ENCODE measurements at places on chromosomes 1 and 21.

DNA sequence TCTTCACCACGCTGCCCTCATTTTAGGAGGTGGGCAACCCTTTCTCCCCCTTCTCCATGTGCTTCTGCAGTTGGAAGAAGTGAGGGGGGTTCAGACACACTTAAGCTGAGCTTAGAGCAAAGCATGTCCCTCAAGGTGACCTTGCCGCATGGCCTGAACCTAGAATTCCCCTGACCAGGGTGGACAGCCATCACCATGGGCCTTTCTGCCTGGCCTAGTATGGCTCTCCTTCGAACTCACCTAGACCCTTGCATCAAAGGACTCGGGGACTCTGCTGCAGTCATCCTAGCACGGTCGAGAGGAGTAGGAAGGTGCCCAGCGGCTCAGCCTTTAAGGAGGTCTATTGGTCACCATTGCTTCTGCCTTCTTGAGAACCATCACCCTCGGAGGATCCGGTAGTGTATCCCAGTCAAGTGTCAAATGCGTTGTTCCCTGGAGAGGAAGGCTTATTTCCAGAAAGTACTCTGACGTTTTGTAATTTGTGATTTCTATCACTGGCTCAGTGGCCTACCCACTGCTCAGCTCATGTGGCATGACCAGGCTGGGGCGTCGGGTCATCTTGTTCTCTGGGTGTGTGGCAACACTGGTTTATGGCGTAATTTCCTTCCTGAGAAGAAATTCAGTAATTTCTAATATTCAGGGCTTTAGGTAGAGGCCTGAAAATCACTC, at the start of gene KCNE1:
Gene KCNE1, minus strand, starts transcription at position 424 of the 669 bp plus-strand sequence. CDS start 62,576 bp downstream, outside the sequence.
- DNase-seq, result no peak

DNA sequence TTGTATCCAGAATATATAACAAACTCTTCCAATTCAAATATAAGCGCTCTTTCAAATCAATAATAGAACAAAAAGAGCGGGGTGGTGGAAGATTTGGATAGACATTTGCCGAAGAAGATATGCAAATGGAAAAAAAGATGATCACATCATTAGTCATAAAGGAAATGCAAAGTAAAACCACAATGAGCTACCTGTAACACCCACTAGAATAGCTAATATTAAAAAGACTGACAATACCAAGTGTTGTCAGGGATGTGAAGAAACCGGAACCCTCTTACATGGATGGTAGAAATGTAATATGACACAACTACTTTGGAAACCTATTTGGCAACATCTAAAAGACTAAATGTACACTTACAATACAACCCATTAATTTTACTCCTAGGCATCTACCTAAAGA, 5.7 kb upstream of the TRAF5 start:
- no peak for DNase-seq

DNA sequence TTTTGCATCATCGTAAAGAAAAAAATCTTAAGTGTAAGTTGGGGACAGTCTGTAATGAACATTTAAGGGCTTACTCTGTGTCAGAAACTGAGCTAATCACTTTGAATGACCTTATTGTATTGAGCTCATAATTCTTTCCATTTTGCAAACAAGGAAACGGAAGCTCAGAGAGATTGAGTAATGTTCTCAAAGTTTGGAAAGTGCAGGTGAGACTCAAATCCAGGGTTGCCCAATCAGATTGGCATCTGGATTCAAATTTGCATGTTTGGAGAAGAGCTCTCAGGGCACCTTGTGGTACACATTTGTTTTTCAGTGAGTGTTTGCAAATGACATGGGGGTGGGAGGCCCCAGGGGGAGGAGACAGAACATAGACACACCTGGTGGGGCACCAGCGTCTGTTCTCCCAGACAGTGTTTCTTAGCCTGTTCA, 8.0 kb downstream of the ALPL start:
- DNase-seq, result no peak

DNA sequence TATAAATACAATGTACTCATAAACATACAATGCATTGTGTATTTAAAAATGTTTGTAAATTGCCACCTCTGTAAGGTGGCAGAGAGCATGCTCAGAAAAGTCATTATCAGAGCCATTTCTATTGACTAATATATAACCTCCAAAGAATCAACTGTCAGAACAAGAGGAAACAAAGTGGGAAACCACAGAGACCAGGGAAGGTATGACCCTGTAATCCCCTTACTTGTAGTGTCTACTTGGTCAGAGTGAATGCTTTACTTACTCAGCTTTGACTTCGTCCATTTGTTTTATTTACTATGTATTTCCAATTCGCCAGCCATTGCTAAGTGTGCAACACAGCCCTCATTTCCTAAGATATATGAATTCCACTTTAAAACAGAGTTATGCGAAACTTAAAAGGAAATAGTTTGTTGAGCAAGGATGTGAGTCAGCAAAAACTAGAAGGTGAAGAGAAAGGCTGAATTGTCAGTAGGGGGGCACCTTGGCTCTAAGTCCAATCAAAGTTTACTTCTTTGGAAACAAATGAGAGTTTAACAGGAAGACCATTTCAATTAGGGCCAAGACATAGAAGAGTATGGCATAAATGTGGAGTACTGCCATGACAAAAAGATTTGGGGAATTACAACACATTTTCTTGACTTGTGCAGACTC, 671.7 kb upstream of the PTBP2 start:
- DNase-seq, result no peak

GRCh38 chr1:227886993-227887696, 60.6 kb downstream of the WNT9A start:
- DNase-seq, result no peak

DNA sequence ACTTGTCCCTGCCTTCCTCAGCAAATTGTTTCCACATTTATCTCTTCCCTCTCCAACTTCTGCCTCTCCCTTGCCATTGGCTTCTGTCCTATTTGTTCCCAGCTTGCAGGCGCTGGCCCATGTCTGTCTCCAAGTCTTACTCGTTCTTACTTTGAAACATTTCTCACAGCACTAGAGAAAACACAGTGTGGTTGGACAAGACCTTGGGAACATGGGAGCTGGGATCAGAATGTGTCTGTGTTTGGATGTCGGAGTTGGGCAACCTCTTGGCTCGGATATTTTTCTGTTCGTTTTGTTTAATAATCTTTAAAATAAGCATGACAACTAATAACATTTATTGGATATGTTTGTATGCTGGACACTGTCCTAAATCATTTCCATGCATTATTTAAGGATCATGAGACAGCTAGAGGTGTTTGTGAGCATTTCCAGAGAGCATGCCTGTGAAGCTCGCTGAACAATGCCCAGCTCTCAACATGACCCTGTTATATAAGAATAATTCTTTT, 5.9 kb upstream of the BRWD1 start:
- no peak for DNase-seq
